Neural crest cell (in vitro differentiated cells): ENCODE measurements at places on chromosomes 12 and 14. TPM values are rescaled to one million over a fixed set of nuclear protein-coding genes. Genes with fewer than 3 reads are reported as not detected.

GLT8D2 gene
- 1.5 and 1.9 TPM in 2 replicates for total RNA-seq

NRL gene
- 1.2 and 2.3 TPM in 2 replicates for total RNA-seq

GRCh38 chr14:68401855-68402254 lies 391.0 kb downstream of the ZFP36L1 start:
- no peak overlapping the region for H3K4me3 ChIP-seq
- no peaks in the 10 kb centered on the region for H3K36me3 ChIP-seq
- H3K27me3 ChIP-seq, result no peaks in the 10 kb centered on the region
- no peak overlapping the region for H3K27ac ChIP-seq

GRCh38 chr12:7989827-7990491 lies 42.6 kb upstream of the FOXJ2 start:
- H3K4me3 ChIP-seq, result no peak overlapping the region
- no peaks in the 10 kb centered on the region for H3K36me3 ChIP-seq
- H3K27me3 ChIP-seq, result no peaks in the 10 kb centered on the region

DNA sequence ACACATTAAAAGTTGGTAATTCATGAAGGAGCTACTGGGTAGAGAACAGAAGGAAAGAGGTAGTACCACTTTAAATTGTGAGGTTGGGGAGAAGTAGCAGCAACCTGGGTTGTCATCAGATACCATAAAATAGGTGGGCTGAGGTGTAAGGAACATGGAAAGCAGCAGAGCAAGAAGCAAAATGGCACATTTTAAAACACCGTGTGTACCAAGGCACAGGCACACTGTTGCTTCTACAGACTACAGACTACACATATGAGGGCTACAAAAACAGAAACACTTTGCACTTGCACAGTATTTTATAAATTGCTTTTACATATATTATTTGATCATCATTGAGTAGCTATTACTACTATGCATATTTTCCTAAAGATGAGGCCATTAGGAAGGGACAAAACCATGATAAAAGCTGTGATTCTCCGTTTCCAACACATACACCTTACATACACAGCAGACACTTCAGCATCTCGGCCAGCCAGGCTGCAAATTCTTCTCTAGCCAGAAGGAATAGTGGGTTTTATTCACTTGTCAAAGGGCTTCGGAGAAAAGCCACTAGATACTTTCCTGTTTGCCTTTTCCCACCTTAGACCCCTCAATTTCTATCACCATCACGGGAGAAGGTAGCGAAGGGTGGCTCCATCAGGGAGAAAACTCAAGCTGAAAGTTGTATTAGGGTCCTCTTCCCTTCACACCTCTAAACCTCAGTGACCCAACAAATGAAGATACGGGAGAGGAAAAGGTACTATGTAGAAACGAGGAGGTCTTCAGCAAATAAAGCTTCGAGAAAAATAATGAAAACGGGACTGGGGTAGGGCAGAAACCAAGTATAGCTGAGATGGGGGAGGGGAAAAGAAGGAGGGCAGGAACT lies 1.6 kb downstream of the PYM1 start:
- peak overlapping the region; percentile 96 for H3K4me3 ChIP-seq
- peak overlapping the region; percentile 86 for H3K27ac ChIP-seq
- no peak for DNase-seq
- no peaks in the 10 kb centered on the region for H3K36me3 ChIP-seq
- peaks cover 4% of the 10 kb centered on the region for H3K27me3 ChIP-seq
- H3K4me1 ChIP-seq, result peaks cover 53% of the 10 kb centered on the region

DNA sequence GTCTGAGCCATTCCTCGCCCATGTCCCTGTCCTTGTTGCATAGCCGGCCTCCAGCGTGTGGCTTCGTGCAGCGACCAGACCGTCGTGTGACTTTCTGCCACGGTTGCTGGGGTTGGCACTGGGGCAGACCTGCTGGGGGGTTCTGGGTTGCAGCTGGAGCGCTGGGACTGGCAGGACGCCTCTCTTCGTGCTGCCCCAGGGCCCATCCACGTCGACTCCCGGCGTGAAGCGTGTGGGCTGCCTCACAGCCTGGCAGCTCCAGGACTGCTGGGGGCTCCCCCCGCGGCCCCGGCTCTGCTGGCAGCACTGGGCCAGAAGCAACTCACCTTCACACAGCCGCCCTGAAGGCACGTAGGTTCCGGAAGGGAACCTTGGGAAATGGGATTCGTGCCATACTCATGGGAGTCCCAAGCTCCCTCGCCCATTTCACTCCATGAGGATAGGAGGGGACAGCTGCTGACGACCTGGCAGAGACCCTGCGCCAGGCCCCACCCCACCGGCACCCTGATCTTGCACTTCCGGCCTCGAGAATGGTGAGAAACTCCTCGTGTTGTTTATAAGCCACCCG lies 51.9 kb downstream of the GALNT9 start:
- H3K4me3 ChIP-seq, result no peak overlapping the region
- H3K4me1 ChIP-seq, result peaks cover 22% of the 10 kb centered on the region
- no peak for DNase-seq
- H3K27me3 ChIP-seq, result peaks cover 22% of the 10 kb centered on the region

SLC17A8 gene
- total RNA-seq, result not detected in 2 replicates

KLRC1 gene
- not detected in 2 replicates for total RNA-seq

- H3K36me3 ChIP-seq, result no peaks in the 10 kb centered on the region
- H3K27ac ChIP-seq, result no peak overlapping the region
- H3K27me3 ChIP-seq, result no peaks in the 10 kb centered on the region
- H3K4me1 ChIP-seq, result peaks cover 8% of the 10 kb centered on the region
- no peak for DNase-seq
Measured at GRCh38 chr14:97166497-97166896, 369.3 kb downstream of the VRK1 start.

MMAB gene
- total RNA-seq, result 84.9 and 95.6 TPM in 2 replicates

- no peaks in the 10 kb centered on the region for H3K36me3 ChIP-seq
- no peak overlapping the region for H3K4me3 ChIP-seq
Measured at GRCh38 chr12:113649256-113649830, 177.7 kb upstream of the LHX5 start.

PAPLN gene
- total RNA-seq, result 2.7 and 4.1 TPM in 2 replicates

DNA sequence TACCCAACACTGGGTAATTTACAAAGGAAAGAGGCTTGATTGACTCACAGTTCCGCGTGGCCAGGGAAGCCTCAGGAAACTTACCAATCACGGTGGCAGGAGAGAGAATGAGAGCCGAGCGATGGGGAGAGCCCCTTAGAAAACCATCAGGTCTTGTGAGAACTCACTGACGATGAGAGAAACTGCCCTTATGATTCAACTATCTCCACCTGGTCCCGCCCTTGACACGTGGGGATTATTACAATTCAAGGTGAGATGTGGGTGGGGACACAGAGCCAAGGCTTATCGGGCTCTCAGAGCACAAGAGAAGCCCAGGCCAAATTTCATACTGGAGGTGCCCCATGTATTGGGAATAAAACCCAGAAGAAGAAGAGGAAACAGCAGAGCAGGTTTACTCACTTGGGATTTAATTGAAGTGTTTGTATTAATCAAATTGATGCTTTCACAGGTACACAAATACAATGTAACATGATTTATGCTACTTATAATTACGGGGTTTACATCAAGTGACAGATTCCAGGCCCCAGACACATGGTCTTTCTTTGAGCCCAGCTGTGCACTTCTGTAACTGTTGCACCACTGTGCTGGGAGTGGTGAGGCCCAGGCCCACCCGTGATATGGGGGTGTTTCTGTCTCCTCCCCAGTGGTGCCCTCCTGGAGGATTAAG lies 8.2 kb upstream of the CCDC85C start:
- H3K4me1 ChIP-seq, result peaks cover 13% of the 10 kb centered on the region
- no peak overlapping the region for H3K27ac ChIP-seq
- H3K27me3 ChIP-seq, result peaks cover 4% of the 10 kb centered on the region
- DNase-seq, result no peak
- H3K36me3 ChIP-seq, result no peaks in the 10 kb centered on the region
- H3K4me3 ChIP-seq, result no peak overlapping the region

DNA sequence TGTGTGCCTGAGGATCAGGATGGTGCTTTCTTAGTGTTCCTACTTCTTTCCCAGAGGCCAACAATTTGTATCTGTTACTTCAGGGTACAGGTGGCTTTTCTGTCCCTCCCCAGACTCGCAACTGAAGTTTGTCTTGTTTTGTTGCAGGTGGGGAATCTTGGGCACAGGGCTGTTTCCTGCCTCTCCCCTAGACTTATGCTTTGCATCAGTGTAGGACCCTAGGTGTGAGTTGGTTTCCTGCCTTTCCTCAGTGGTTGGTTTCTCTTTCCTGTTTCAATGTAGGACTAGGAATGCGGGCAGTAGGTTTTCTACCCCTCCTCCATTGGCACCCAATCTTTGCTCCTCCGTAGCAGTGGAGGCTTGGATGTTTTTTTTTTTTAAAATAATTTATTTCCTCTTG lies 87.0 kb downstream of the TRMT5 start:
- peaks cover 3% of the 10 kb centered on the region for H3K36me3 ChIP-seq
- DNase-seq, result no peak

DNA sequence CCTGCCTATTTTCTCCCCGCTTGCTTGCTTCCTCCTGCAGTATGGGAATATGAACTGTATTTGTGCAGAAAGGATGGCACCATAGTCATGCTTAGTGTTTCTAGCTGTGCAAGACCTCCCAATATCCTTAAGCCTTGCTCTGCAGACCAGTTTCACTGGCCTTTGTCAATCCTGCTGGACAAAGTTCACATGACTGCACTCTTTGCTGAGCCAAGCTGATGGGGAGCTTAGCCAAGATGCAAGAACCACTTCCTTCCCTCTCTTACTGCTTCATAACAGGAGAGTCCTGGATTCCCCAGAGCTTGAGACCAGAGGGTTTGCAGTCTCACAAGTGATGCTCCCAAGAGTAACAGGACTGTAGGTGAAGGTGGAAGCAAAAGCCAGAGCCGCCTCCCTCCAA lies 3.8 kb downstream of the ASIC1 start:
- no peaks in the 10 kb centered on the region for H3K36me3 ChIP-seq
- peaks cover 13% of the 10 kb centered on the region for H3K27me3 ChIP-seq
- no peak for DNase-seq

OR6C68 gene
- not detected in 2 replicates for total RNA-seq

GRCh38 chr12:51270067-51270950 lies at the start of gene SMAGP:
Gene SMAGP, minus strand, starts transcription at chr12:51270415. Its CDS starts 1,137 bp downstream, at chr12:51269278.
- peak; percentile 44 for DNase-seq
- H3K4me3 ChIP-seq, result peak within 1 kb of the TSS; percentile 91
- peaks cover 42% of the 10 kb centered on the region for H3K27me3 ChIP-seq
- H3K36me3 ChIP-seq, result no peaks in the 10 kb centered on the region
- H3K27ac ChIP-seq, result no peak within 1 kb of the TSS
- peaks cover 14% of the 10 kb centered on the region for H3K4me1 ChIP-seq

KLRC3 gene
- not detected in 2 replicates for total RNA-seq

GRCh38 chr14:92676403-92677086 lies 71.9 kb downstream of the LGMN start:
- H3K36me3 ChIP-seq, result no peaks in the 10 kb centered on the region
- H3K27me3 ChIP-seq, result no peaks in the 10 kb centered on the region
- no peak overlapping the region for H3K4me3 ChIP-seq
- peak overlapping the region; percentile 27 for H3K27ac ChIP-seq
- DNase-seq, result no peak

DNA sequence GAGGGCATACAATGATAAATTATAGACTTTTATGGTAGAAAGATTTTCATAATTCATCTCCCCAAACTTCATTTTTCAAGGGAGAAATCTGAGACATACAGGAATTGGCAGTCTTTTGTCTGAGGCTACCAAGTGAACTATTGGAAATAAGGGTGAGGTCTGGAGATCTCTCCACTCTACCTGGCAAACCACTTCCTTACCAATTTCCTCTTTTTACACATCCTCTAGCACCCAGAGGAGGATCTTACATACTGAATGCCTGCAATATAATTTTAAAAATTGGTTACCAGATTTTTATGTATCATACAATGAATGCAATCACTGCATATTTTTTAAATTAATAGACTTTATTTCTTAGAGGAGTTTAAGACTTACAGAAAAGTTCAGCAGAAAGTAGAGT lies 6.6 kb downstream of the PDE6H start:
- DNase-seq, result no peak
- no peak overlapping the region for H3K27ac ChIP-seq

CCND2 gene
- 186 TPM in 2 replicates for total RNA-seq

OGFOD2 gene
- total RNA-seq, result 17.2 and 18.1 TPM in 2 replicates

- no peak overlapping the region for H3K27ac ChIP-seq
- H3K27me3 ChIP-seq, result peaks cover 41% of the 10 kb centered on the region
- H3K4me3 ChIP-seq, result peak overlapping the region; percentile 11
- H3K4me1 ChIP-seq, result peaks cover 19% of the 10 kb centered on the region
Measured at GRCh38 chr12:53729644-53730043, 2.4 kb upstream of the CALCOCO1 start.

DNA sequence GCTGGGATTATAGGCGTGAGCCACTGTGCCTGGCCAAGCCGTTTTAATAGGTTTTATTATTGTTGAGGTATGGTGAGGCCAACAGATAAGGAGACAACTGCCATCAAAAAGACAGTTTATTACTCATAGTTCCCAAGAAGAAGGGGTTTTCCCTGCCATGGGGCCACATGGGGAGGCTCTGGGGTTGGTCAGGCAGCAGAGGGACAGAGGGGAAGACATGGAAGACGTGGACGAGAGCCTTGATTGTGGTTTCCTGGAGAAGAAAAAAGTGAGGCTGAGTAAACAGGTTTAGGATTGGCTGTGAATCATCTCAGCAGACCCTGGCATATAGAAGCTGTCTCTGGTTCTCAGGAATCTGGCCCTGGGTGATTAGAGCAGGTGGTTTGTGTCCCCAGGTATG lies 69.9 kb downstream of the FOXN4 start:
- H3K4me1 ChIP-seq, result no peaks in the 10 kb centered on the region
- DNase-seq, result no peak
- H3K27me3 ChIP-seq, result no peaks in the 10 kb centered on the region
- no peak overlapping the region for H3K4me3 ChIP-seq
- no peaks in the 10 kb centered on the region for H3K36me3 ChIP-seq
- H3K27ac ChIP-seq, result no peak overlapping the region

- H3K27me3 ChIP-seq, result no peaks in the 10 kb centered on the region
- H3K4me3 ChIP-seq, result no peak overlapping the region
- H3K27ac ChIP-seq, result no peak overlapping the region
- no peak for DNase-seq
- H3K4me1 ChIP-seq, result peaks cover 4% of the 10 kb centered on the region
Measured at GRCh38 chr14:59428581-59429012, 36.6 kb downstream of the GPR135 start.

DNA sequence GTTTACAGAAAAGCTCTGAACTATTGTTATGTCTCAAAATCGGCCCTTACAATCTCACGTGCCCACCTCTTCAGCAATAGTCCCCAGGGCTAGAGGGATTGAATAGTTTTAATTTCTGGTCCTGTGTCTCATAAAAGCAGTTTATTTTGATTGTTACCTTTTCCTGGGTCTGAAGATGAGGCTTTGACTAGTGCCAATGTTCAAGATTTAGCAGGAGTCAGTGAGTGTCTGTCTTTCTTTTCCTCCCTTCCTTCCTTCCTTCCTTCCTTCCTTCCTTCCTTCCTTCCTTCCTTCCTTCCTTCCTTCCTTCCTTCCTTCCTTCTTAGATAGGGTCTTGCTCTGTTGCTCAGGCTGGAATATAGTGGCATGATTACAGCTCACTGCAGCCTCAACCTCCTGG lies 24.7 kb upstream of the SOCS2 start:
- peak overlapping the region; percentile 40 for H3K27ac ChIP-seq
- no peak for DNase-seq
- H3K4me3 ChIP-seq, result no peak overlapping the region
- peaks cover 7% of the 10 kb centered on the region for H3K36me3 ChIP-seq
- H3K27me3 ChIP-seq, result no peaks in the 10 kb centered on the region
- H3K4me1 ChIP-seq, result no peaks in the 10 kb centered on the region

SLC2A14 gene
- total RNA-seq, result 1.8 and 2.0 TPM in 2 replicates

DNA sequence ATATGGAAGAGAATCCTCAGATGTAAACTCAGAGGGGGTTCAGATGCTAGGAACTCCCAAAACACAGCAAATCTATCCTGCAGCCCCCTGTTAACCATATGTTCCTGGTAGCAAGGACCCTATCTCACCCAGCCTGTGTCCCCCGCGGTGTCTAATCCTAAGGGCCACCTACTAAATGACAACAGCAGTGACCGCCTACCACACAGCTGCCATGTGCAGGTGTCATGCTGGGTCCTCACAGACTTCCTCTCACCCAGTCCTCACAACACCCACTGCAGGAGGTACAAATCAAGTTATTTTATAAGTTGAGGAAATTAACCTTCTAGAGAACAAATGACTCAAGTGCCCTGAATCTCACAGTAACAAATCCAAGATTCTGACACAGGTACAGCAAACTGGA lies 73.9 kb downstream of the ITPK1 start:
- DNase-seq, result no peak
- H3K36me3 ChIP-seq, result no peaks in the 10 kb centered on the region
- no peak overlapping the region for H3K4me3 ChIP-seq
